NAMALWA (cell line): ENCODE measurements at places on chromosomes 5 and 9.

- DNase-seq = no peak
These were observed 22.1 kb upstream of the MARCHF6 start for GRCh38 chr5:10331341-10331796.

- peak; percentile 44 for DNase-seq
These were observed 29.5 kb downstream of the C5orf15 start for GRCh38 chr5:133938929-133939328.

- no peak for DNase-seq
These were observed 694.8 kb downstream of the SEMA5A start for GRCh38 chr5:8851101-8851500.

DNA sequence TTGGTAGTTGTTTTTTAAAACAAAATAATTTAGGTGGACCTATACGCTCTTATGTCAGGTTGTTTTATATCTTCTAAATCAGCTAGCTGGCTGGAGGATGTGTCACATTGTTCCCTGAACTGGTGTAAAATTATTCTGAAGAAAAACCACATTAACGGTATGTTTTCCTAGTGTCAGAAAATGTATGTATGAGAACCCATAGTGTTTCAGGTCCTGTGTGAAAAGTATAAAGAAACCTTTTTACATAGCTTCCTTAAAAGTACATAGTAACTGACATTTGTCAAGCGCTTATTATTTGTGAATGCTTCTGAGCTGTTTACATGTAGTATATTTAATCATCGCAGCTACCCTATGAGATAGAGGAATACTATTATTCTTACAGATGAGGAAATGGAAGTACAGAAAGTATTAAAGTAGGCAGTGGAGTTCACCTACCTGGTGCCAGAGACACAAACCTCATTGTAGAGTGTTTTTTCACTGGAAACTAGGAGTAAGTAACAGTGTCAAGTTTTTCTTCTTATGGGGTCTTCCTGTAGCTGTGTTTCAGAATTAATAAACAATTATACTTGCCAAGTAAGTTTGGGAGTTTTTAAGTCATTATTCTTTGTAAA lies 10.4 kb upstream of the FAM120AOS start:
- peak; percentile 32 for DNase-seq

- DNase-seq = no peak
These were observed 137.8 kb downstream of the PAX5 start for GRCh38 chr9:36896296-36896695.

DNA sequence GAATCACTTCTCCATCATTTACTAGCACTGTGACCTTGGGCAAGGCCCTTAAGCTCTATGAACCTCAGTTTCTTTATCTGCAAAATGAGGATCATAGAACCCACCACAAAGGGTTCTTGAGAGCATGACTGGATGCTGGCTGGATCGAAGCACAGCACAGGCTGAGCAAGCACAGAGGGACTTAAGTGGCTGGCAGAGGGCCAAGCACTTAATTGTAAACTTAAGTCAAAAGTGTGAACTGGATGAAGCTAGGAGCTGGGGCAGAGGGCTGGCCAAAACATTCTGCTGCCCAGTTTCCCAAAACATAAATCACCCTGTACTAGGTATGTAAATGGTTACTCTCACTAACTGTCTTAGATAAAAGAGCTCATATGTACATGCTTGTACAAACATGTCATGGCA lies 112.3 kb upstream of the WWC1 start:
- DNase-seq = no peak

DNA sequence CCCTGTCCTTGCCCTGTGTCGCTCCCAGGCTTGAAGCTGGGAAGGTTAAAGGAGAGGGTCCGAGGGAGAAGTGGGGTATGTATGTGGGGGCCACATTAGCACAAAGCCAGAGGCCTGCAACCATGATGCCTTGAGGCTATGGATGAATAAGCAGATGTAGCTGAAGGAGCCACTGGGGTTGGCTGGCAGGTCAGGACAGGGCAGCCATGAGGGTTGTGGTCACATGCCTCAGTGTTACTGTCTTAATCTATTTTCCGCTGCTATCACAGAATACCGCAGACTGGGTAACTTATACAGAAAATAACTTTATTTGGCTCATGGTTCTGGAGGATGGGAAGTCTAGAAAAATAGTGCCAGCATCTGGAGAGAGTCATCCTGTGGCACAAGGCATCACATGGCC lies 9.2 kb upstream of the GRHPR start:
- no peak for DNase-seq

DNA sequence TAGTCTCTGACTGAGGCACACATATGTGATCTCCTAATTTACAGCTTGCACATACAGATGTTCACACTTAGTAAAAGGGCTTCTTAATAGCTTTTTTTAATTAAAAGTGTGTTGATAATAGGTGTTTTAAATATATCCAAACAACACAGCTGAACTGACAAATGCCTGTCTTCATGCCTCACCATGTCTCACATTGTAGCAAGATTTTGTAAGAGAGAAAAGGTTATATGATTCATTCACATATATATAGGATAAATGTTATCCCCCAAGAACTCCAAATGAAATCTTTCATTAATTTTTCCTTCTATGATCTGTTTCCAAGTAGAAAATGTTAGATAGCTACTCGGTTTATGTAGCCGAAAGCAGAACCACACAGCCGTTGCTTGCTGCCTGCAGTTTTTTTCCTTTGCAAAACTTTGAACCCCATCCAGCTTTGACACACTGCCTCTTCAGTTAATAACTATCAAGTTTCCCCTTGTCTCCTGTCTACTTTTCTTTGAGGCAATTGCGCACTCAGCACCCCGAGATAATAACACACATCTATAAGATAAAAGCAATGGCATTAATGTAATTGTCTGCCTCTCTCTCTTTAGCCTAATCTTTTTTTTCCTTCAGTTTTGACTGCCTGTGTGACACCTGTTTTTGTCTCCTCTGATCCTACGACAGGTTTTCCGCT lies 299.2 kb downstream of the BNC2 start:
- no peak for DNase-seq

DNA sequence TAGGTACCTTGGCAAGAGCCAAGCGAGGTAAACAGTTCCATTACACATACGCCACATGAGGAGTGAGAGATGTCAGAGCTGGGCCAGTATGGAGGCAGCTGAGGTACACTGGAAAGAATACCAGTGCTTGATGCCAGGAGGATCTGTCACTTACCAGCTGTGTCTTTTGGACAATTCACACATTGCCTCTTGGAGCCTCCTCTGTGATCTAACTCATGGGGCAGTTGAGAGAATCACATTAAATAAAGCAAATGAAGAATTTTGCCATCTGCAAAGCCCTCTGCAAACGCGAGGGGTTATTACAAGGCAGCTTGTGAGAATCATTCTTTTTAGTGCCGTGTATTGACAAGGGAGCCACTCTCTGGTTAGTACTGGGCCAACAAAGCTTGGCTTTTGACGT lies 429.7 kb upstream of the KLF4 start:
- no peak for DNase-seq

- no peak for DNase-seq
These were observed 2.1 kb upstream of the MCC start for GRCh38 chr5:113490317-113490716.

DNA sequence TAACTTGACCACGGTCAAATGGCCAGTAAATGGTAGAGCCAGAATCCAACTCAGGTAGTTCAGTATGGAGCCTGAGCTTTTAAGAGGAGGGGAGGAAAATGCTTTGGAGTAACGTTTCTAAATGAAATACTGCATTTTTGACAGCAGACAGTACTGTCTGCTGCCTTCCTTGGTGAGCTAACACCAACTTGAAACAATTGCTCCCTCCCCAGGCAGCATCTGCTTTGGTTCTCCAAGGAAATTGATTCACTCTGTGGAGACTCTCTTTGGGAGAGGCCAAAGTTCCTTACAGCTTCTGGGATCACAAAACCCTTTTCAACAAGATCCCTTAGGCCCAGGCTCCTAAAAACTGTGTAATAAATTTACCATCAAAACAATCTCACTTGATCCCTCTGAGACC lies 75.2 kb upstream of the SSBP2 start:
- DNase-seq = no peak

GRCh38 chr5:38595132-38595745 lies 38.8 kb upstream of the LIFR start:
- DNase-seq = no peak

GRCh38 chr5:173451031-173451430 lies 122.8 kb upstream of the STC2 start:
- DNase-seq = peak; percentile 61

DNA sequence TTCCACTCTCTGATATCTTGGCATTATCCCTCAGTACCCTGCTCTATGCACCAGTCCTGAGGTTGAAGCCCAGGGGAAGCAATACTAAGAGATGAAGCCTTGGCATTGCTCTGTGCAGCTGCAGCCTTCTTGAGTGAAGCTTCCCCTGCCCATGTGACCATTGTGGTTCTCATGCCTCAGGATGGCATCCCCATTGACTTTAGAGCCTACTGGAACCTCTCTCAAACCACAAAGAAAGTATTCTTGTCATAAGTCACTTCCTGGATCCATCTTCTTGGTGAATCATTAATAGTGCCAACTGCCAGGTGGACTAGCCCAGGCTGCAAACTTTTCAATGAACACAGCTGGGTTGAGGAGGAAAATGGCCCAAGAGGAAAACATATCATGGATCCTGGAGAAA lies 283.9 kb upstream of the RFX3 start:
- no peak for DNase-seq

DNA sequence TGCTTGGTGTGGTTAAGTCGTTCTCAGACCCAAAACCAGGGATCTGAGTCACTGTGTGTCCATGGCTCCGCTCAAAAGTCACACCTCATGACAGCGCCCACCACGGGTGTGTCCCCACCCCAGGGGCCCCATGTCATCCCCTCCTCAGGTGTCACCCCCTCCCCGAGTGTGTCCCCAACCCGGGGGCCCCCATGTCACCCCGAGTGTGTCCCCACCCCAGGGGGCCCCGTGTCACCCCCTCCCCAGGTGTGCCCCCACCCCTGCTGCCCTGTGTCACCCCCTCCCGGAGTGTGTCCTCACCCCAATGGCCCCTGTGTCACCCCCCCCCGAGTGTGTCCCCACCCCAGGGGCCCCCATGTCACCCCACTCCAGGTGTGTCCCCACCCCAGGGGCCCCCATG lies 5.1 kb downstream of the LRRC14B start:
- no peak for DNase-seq
